ENCODE measurements at places on chromosomes 11 and 22.

DNA sequence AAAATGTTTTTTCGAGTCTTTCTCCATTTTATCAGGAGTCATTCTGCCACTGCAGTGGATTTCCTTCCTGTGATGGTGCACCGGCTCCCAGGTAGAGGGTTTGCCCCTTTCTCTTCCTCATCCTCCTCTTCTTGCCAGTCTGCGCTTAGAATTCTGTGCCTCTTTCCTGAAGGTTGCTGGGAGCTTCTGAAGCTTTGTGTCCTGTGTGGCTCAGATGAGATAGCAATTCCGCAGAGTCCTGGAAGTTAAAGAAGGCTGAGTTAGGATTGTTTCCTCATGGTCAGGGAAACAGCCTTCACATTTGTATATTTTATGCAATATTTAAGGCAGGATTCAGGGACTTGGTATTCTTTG lies 264 bp downstream of the BCO2 start:
- DNase-seq: no peak

- no peak for DNase-seq
Observed at GRCh38 chr11:119006656-119007055, 8.7 kb downstream of the CENATAC start.

- DNase-seq: no peak
Observed at GRCh38 chr11:84580428-84580827, 1046.7 kb downstream of the DLG2 start.

DNA sequence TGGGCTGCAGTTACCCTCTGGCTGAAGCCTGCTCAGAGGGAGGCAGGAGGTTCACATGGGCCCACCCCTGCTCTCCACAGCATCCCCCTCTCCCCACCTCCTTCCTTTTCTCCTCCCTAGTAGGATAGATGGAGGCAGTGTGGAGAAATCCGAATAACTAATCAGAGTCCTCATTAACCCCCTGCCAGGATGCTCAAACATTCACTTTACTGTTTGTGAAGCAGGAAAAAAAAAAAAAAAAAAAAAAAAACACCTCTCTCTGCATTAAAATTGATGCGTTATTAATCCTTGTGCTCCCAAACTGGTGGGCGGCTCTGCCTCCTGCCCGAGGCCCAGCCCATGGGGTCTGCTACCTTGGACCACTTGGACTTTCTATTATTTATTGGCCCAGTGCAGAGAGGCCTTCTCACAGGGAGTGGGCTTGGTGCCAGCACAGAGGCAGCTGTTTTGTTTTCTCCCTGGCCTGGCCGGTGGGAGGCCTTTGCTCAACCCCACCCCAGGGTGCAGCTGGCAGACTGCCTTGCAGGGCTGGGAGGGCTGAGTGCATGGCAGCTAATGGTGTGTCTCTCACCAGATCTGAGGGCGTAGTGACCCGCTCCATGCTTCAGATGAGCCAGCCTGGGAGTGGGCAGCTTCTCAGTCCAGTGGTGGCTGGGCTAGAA lies 150.7 kb downstream of the PKNOX2 start:
- DNase-seq: peak; percentile 49

Measured in left lobe of liver (tissue), 2 donors.